ENCODE measurements at places on chromosomes 12 and 14.
A peak's percentile ranks its signal among the peaks of the same experiment; 100 is the strongest.

DNA sequence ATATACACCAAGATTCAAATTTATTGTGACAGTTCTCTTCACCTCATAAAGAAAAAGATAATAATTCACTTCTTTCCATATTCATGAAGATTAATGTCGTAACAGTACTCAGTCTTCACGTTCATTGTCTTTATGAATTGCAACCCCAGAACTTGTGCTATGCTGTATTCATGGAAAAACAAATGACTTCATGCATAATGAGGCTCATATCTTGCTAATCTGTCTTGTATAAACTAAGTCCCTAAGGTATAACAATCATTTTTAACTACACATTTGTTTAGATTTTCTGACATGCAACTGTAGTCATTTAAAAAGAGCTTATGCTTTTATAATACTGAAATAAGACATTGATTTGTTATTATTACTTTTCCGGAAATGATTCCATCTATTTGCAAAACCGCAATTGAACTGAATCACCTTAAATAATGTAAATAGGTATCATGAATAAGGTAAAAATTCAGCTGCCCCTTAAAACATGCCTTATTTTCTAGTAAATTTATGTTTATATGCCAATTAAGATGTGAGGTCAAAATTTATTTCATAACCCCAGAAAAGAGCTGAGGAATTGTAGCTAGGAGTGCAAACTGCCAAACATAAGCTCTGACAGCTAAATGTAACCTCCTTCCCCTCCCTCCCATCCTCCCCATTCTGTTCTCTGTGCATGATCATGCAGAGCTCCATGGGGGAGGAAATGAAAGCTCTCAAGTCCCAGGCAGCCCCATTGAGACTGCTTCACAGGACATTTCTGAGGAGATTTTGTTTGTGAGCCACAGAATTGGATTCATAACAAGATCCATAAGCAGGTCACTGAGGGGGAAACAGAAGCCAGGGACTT is 301.6 kb downstream of the ATP23 start:
- no peak for DNase-seq

DNA sequence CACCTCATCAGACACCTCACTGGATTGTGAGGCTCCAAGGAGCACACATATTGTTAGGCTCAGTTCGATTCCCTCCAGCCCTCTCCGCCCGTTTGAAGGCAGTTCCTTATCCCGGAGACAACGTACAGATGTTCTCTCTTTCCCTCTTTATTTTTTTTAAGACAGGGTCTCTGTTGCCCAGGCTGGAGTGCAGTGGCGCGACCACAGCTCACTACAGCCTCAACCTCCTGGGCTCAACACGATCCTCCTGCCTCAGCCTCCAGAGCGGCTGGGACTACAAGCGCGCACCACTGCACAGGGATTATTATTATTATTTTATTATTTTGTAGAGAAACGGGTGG is 718 bp upstream of the TROAP start:
- no peak for DNase-seq

GRCh38 chr12:60920841-60921495 is 1325.1 kb downstream of the SLC16A7 start:
- no peak for DNase-seq

GRCh38 chr12:53977596-53978445 is 3.1 kb upstream of the HOTAIR start:
- DNase-seq: no peak

GRCh38 chr12:57459055-57459749 is 383 bp upstream of the GLI1 start:
- peak; percentile 88 for DNase-seq

GRCh38 chr12:124474709-124475108 is 92.7 kb downstream of the NCOR2 start:
- DNase-seq: no peak

GRCh38 chr14:100302616-100303015 is 3.6 kb downstream of the SLC25A29 start:
- DNase-seq: no peak

GRCh38 chr12:25681580-25681979 is 128.5 kb upstream of the LMNTD1 start:
- DNase-seq: no peak

DNA sequence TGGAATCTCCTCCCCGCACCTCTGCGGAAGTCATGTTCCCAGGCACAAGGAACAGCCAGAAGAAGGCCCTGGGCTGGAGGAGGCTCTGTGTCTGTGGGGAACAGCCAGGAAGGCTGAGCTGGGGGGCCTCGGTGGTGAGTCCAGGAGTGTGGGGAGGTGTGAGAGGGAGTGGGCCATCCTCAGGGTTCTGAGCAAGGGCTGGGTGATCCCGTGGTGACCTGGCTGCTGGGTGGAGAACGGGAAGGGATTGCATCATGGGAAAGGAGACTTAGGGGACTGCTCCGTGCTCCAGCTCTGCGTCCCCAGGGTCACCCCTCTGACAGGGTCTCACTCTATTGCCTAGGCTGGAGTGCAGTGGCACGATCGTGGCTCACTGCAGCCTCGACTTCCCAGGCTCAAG is 13.8 kb downstream of the AACS start:
- no peak for DNase-seq

GRCh38 chr12:34186492-34186891 is 164.2 kb downstream of the ALG10 start:
- DNase-seq: no peak

DNA sequence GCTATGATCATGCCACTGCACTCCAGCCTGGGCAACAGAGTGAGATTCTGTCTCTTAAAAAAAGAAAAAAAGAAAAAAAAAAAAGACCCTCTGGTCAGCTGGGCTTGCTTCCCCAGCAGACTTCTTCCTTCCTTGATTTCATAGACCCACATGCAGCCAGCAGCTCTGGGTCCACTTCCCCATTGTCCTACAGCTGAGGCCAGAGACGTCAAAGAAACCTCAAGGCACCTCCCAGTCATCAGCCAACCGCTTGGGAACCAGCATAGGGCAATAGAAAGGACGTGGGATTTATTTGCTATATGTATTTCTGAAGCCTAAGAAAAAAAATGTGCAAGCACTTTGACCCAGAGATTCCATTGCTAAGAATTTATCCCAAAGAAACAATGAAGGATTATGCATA is 35.4 kb upstream of the SPPL3 start:
- no peak for DNase-seq

DNA sequence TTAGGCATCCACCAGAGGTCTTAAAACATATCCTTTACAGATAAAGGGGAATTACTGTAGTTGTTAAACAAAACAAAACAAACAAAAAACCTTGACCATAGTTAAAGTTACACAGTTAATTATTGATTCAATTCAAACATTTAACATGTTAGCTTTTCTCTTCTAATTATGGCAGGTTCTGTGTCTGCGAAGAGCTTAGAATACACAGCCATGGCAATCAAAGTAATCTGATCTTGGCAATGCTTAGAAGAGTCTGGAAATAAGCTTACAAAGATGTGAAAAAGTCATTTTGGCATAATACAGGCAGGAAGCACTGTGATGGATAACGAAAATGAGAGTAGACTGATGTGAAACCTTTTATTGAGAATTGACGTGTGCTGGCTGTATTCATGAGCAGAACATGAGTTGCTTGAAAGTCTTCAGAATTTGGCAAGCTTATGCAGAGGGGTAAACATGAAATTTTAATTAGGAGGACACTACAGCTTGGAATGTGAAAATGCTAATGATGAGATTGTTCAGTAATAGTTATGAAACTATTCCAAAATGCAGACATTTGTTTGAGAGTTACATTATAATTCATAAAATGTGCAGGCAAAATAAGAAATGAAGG is 629.6 kb downstream of the FSCB start:
- no peak for DNase-seq

DNA sequence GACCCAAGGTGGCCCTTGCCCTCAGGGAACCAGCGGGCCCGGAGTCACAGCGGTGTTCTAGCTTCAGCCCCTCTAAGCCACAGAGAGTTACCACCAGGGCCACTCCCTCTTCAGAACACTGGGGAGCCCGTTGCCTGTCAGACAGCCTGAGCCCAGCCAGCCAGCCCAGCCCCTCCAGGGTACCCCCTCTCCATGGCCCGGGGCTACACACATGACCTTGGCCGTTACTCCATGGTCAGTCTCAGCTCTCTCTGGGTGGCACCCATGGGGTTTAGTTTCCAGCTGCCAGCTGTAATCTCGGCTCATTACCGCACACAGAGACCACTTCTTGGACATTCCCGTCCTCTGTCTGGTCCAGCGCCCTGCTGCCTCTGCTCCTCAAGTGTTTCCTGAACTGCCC is 35.0 kb downstream of the PPP2R5C start:
- DNase-seq: no peak

DNA sequence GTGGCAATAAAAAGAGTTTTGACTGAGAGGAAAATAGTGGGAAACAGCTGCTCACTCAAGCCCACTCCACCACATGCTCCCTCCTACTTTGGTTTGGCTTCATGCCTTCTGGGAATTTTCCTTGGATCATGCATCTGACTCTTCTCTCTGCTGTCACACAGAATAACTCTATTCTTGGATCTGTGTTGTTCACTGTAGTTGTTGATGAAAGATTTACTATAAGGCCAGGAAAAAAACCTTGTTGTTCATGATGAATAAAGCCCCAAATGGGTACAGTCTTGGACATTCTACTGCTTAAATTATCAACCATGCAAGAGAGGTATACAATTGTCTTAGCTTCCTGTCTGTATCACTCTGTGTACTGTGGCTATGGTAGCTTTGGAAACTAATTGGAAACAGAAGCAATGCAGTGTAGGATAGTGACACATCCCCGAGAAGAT is 70.5 kb downstream of the TMX1 start:
- no peak for DNase-seq

DNA sequence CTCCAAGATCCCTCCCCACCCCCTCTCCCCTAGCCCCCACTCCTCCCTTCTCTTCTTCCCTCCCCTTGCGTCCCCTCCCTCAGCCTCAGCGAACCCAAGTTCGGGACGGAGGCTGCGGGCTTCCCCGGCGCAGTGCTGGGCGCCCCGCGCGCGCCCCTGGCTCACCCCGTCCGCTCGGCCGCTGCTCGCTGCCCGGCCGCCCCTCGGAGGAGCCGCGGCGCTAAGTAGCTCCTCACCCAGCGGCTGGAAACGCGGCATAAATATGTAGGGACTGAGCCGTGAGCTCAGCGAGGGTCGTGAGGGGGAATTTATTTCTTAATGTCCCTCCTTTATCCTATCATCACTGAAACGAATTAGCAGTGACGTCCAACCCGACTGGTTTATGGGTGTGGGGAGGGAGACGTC is at the start of gene NOS1:
Gene NOS1, minus strand, starts transcription at position 280 of the 405 bp plus-strand sequence. CDS start 30,557 bp downstream, outside the sequence.
- DNase-seq: no peak

- no peak for DNase-seq
Measured at GRCh38 chr14:103909531-103910261, 18.6 kb upstream of the TDRD9 start.

DNA sequence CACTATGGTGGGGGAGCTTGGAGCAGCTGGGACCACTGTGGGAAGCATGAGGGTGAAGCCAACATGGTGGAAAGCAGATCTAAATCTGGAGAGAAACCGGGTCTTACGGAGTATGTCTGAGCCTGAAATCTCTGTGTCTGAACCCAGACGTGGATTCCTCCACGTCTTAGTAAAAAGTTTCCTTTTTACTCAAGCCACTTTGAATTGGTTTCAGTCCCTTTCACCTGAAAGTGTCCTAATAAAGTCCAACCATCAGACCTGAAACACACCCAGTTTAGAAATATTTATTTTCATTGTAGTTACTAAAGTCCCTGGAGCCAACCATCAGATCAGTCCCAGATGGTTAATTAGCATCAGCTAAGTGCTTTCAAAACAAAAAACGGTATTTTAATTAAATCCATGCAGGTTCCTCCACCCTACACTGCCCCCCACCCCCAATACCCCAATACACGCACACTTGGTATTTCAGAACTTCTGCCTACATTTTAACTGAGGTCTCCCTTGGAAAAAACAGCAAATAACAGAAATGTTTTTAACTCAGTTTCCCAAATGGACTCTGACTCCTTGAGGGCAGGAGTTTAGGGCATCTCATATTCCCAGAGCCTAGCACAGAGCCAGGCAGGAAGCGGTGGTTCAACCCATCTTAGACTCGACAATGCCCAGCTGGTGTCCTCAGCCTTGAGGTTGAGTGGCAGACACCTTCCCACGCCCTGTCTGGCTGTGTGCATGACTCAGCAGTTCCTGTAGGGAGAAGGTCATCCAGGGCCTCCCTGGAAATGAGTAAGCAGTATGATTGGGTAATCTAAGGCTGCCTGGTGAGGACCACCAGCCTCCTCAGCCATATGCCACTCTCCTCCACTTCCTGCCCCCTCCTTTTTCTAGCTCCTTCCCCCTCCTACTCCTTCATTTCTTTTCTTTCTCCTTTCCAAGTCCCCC is 175.8 kb downstream of the TTC8 start:
- DNase-seq: no peak

DNA sequence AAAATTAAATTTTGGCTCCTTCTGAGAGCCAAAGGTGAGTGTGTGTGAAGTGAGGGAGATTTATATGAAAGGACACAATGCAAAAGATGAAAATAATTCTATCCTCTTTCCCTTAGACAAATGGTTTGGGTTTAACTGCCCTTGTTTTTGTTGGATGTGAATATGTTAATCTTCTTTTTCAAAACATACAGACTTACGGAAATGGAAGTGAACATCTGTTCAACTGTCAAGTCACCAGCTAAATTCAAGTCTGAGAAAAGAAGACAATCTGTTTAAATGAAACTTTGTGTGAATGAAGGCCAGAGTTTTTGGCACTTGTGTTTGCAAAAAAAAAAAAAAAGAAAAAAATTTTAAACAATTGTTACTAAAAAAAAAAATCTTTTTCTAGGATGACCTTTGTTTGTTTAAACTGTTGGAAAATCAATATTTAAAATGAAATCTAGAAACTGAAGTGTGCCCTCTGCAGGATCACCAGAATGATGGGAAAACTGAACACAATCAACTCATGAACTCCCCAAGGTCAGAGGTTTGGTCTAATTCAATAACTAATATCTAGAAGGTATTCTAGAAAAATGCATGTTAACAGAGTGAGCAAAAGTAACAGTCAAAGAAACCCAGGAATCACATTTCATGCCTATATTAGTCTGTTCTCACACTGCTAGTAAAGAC is 448.8 kb downstream of the FLRT2 start:
- DNase-seq: no peak
